ENCODE measurements at places on chromosomes 3 and 15.

- DNase-seq, result no peak
Observed at GRCh38 chr15:78315686-78316282, 16.4 kb upstream of the SKIC8 start.

- no peak for DNase-seq
Observed at GRCh38 chr3:135136361-135137100, 341.5 kb downstream of the EPHB1 start.

DNA sequence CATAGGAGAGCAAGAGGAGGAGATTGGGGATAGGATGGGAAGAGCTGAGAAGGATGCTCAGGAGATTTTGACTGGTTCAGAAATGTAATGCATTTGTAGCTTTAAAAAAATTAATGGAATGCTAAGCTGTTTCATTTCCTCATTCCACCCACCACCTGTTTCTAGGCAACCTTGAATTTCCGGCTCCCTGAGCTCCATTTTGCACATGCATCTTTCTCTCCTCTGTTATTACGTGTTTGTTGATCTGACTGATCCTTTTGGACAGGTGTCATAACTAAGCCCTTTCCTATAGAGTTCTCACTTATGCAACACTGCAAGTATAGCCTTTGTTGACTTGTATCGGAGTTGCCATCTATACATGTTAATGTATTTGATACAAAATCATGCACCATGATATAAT, 4.3 kb downstream of the TMPRSS7 start:
- peak; percentile 7 for DNase-seq

- DNase-seq, result no peak
Observed at GRCh38 chr15:60781211-60781713, 302.3 kb upstream of the ICE2 start.

GRCh38 chr3:55718521-55718921, 231.4 kb upstream of the WNT5A start:
- DNase-seq, result no peak

GRCh38 chr3:182937293-182938051, 42.9 kb downstream of the DCUN1D1 start:
- DNase-seq, result no peak

- no peak for DNase-seq
Observed at GRCh38 chr3:42691816-42692666, 6.7 kb downstream of the KLHL40 start.

DNA sequence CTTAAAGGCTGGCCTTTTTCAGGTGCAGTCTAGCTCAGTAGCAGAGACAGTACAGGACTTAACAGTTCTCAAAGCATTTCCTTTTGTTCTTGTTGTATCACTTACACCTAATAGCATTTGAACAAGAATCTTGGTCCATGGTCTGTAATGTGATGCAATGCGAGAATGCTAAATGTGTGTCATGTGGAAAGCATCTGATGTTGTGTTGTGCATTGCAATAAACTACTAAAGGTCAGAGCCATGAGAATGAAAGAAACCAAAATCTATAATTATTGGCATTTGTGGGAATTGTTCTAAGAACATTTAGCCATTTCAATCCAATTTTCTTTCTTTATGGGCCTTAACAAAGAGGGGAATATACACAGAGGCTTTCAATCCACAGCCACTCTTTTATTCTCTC, 324.5 kb upstream of the ROBO2 start:
- no peak for DNase-seq

GRCh38 chr3:72278349-72279067, 493.6 kb upstream of the PROK2 start:
- no peak for DNase-seq

GRCh38 chr3:109050591-109051167, 67.3 kb downstream of the MORC1 start:
- DNase-seq, result no peak

- peak; percentile 53 for DNase-seq
Observed at GRCh38 chr15:52653431-52653964, 25.7 kb downstream of the ATOSA start.

DNA sequence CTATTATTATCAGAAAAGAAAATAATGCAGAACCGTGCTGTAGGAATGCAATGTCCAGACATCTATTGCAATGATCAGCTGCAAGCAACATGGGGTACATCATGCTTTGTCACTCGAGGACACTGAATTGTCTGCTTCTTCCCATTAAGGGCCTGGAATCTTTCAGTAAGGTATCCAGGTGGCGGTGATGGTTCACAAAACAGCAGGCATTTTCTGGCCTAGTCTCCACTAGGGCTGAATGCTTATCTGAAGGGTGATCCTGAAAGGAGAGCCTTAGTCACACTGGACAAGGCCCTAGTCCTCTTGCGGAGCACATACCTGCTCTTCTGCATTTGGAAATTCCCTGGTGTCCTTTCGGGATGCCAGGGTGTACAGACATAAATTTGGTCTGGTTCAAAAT, 21.2 kb downstream of the ITPR1 start:
- DNase-seq, result no peak

DNA sequence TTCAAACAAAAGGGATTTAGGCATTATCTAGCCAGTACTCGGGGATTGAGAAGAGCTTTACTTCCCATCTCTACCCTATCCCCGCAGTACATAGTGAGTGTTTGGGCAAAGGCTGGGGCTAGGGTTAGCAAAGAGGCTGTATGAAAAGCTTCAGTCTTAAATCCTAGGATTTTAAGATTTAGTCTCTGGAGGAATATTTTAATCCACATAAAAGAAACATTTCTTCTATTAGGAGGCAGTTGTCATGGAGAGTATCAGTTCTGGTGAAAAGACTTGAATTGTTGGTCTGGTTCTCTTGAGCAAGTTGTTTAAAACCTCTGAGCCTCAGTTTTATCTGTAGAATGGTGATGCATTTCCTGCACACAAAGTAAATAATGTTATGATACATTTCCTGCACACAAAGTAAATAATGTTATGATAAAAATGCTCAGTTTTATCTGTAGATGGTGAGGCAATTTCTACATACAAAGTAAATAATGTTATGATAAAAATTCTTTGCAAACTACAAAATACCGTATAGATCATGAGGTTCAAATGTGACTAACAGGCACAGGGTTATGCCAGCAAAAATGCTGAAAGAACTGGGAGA, 53.9 kb upstream of the ZBED2 start:
- no peak for DNase-seq

GRCh38 chr3:184713040-184713355, 1.1 kb upstream of the MAGEF1 start:
- DNase-seq, result no peak

DNA sequence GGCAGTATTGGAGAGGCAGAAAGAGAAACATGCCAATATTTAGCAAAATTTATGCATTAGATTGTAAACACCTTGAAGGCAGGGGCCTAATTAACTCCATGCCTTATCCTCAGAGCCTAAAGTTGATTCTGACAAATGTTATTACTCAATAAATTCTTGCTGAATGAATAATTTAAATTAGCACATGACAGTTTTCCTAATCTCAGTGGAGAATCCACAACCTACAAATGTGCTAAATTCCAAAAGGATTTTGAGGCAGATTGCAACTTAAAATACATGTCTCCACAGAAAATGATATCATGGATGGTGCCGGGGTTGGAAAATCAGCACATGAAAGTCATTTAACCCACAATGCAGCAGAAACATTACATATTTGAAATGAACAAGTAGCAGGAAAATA, 41.1 kb upstream of the NANOGP8 start:
- DNase-seq, result no peak

GRCh38 chr3:23663661-23664186, 142.0 kb upstream of the UBE2E1 start:
- DNase-seq, result no peak

- DNase-seq, result no peak
Observed at GRCh38 chr3:11514191-11514821, 129.4 kb downstream of the VGLL4 start.

GRCh38 chr3:17258823-17259436, 374.2 kb downstream of the PLCL2 start:
- no peak for DNase-seq

DNA sequence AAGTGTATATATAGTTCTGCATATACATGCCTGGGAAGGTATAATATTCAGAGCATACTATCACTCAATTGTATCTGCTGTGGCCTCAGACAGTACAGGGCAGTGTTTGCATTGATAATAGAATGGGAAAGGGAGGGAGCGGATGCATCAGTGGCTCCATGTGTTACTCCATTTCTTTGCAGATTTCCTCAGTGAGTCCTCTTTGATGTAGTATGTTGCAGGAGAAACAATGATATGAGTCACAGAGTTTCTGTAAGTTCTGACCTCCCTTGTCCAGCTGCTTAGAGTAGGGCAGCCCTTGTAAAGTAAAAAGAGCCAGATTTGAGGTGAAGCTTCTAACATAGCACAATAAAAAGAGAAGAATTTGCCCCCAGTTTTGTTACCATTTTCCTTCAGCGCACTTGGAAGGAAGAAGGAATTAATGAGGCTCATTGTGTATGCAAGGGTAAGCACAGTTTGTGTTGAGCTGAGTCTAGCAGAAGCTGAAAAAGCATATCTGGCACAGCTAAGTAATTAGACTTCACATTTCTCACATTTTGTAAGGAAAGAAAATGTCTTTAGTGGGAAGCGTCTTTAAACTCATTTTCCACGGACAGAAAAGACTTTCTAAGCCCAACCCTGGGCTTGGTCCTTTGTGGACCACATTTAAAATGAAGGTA, 555.8 kb upstream of the IL12A start:
- DNase-seq, result no peak

DNA sequence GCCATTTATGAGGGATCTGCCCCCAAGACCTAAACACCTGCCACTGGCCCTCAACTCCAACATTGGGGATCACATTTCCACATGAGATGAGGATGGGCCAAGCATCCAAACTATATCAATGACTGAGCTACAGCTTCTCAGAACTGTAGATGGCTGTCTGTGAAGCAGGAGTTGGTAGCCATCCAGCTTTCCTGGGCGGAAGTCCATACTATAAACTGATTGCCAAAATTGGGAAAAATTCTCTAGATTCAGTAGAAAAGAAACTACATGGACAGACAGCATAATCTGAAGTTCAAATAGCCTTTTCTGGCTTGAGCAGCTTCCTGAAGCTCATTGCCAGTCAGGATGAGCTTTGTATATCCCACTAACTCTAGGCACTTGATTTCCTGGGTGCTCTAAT, 214.7 kb upstream of the ZBTB20 start:
- no peak for DNase-seq

- no peak for DNase-seq
Observed at GRCh38 chr3:36013425-36013824, 366.9 kb upstream of the STAC start.

- no peak for DNase-seq
Observed at GRCh38 chr3:150458001-150458400, 49.9 kb downstream of the TSC22D2 start.

GRCh38 chr15:60044636-60045270, 40.6 kb downstream of the FOXB1 start:
- no peak for DNase-seq

GRCh38 chr3:52527732-52528585, 5.7 kb downstream of the NT5DC2 start:
- DNase-seq, result no peak

DNA sequence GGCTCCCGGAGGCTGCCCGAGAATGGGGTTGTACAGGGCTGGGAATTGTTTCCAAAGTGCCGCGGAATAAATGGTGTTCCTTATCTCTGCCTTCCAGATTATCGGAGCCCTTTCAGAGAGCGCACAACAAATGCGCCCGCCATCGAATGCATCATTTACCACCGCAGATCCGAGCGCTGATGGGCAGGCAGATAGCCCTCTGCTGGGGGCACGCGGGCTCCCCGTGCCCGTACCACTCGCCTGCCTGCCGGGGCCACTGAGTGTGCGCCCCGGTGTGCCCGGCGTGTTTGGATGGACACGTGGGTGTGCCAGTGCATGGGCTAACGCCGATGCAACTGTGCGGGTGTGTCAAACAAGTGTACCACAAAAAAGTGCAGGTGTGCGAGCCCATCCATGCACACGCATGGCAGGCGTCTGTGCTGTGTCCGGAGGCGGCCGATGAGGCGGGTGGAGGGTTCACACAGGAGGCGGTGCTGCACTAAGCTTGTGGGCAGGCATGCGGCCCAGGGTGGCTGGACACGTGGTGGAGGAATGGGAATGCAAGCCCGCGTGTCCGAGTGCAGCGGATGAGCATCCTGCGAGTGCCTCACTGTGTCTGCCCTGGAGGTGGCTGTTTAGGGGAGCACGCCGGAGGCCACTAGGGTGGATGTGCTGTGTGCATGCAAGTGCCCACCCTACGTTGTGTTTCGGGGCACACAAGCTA, 3.8 kb upstream of the GATA2 start:
- DNase-seq, result no peak

GRCh38 chr15:61175024-61175423, 54.1 kb downstream of the RORA start:
- DNase-seq, result no peak

- DNase-seq, result no peak
Observed at GRCh38 chr15:101469520-101470288, 19.8 kb downstream of the PCSK6 start.

DNA sequence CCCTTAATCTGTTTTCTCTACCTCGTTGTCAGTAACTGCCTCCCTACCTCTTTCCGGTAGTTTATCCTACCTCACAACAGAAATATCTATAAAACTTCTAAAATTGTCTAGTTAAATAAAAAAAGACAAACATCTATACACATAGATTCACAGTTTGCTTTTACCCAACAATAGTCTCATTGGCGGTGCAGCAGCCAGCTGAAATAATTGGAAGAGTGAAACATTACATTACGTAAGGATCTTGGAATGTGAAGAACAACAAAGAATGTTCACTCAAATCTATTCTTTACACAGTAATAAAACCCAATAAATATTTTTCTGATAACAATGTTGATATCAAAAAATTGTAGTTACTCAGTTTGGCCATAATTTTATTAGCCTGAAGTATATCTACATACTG, 115.5 kb upstream of the ARPP21 start:
- no peak for DNase-seq

GRCh38 chr3:166455744-166456143, 618.5 kb upstream of the BCHE start:
- no peak for DNase-seq

DNA sequence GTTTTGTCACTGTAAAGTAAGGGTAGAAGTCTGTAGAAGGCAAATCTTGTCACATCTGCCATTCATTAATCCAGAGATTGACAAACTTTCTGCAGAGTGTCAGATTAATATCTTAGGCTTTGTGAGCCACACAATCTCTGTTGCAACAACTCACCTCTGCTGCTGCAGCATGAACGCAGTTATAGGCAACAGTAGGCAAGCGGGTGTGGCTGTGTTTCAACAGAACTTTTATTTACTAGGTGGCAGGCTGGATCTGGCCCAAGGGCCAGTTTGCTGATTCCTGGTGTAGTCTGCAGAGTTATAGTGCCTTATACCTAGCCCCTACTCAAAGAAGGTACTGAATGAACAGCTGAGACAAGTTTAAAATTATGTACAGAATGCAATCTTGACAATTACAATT, 396.7 kb downstream of the FOXP1 start:
- no peak for DNase-seq

- no peak for DNase-seq
Observed at GRCh38 chr3:4809922-4810321, 169.3 kb upstream of the BHLHE40 start.

- DNase-seq, result no peak
Observed at GRCh38 chr15:88769161-88769971, 33.9 kb upstream of the ACAN start.

GRCh38 chr3:90052425-90052950, 945.1 kb downstream of the EPHA3 start:
- no peak for DNase-seq

GRCh38 chr3:50676031-50676705, 1.4 kb downstream of the DOCK3 start:
- no peak for DNase-seq

GRCh38 chr3:195259154-195259474, 11.8 kb downstream of the XXYLT1 start:
- no peak for DNase-seq

- DNase-seq, result no peak
Observed at GRCh38 chr3:192899540-192899982, 18.1 kb downstream of the MB21D2 start.

GRCh38 chr3:156409694-156410093, 145.2 kb downstream of the SSR3 start:
- DNase-seq, result no peak
